ENCODE measurements at places on chromosomes 7 and 10.

DNA sequence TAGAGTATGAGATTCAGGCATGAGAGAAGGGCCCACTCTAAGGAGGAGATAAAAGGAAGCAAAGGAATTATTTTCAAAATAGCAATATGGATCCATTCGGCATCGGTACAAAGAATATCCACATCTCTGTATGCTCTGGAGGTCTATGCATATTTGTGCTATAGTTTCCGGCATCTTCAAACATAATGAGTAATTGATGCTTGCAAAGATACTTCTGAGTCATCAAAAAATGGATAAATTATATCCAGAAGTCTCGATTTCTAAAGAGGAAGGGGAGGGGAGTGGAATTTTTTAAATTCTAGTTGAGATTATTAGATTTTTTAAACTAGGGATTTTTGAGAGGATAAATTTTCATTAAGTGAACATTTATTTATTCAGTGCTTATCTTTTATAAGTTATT lies 72.9 kb upstream of the KIAA1217 start:
- no peak for DNase-seq

- DNase-seq = no peak
These were observed 172.9 kb downstream of the MBL2 start for GRCh38 chr10:52599551-52600200.

- DNase-seq = no peak
These were observed 8.1 kb downstream of the ADAP1 start for GRCh38 chr7:946256-946996.

GRCh38 chr7:88092676-88092999 lies 127.2 kb downstream of the SRI start:
- no peak for DNase-seq

- DNase-seq = no peak
These were observed 110.7 kb downstream of the INPP5A start for GRCh38 chr10:132648072-132648850.

DNA sequence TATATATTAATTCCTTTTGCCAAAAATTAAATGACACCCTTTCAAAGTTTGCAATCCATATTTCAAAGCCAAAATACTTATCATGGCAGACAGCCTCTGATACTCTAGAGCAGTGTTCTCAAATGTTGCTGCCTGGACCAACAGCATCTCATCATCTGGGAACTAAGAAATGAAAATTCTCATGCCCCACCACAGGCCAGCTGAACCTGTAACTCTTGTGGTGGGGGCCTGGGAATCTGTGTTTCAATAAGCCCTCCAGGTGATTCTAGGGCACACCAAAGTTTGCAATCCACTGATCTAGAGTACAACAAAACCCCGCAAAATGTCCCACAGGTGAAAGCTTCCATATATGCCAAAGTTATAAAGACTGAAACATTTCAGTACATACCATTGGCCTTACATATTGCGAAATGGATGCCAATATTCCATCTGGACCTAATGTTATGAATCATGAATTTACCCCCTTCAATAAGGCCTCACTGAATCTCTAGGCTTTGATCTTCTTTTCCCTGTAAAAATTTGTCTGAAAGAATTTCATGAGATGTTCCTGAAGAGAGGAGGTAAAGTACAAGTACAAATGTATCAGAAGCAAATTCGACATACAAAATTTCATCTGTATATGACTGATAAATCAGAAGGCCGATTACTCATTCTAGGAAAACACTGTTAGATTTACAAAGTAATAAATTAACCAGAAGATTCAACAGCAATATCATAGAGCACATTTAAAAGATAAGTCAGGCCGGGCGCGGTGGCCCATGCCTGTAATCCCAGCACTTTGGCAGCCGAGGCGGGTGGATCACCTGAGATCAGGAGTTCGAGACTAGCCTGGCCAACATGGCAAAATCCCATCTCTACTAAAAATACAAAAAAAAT lies 25.3 kb upstream of the EPC1 start:
- DNase-seq = no peak

GRCh38 chr7:18577096-18577771 lies 81.7 kb downstream of the HDAC9 start:
- no peak for DNase-seq
